ENCODE measurements at places on chromosomes 12 and 14.

DNA sequence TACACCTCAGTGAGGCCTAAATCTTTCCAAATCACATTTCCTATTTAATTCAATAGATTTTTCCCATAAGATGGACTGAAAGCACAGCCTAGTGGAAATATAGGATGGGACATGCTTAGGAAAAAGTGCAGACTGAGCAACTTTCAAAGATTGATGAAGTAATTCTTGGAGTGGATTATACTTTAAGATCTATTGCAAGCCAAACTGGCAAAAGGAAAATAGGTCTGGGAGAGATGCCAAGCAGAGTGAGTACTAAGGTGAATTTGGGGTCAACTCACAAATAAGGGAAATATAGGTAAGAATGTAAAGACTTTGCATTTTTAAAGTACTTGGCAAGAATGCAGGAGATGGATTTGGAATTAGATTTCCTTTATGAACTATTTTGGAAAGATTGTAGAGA lies 170.2 kb upstream of the FOXG1 start:
- no peak for DNase-seq

DNA sequence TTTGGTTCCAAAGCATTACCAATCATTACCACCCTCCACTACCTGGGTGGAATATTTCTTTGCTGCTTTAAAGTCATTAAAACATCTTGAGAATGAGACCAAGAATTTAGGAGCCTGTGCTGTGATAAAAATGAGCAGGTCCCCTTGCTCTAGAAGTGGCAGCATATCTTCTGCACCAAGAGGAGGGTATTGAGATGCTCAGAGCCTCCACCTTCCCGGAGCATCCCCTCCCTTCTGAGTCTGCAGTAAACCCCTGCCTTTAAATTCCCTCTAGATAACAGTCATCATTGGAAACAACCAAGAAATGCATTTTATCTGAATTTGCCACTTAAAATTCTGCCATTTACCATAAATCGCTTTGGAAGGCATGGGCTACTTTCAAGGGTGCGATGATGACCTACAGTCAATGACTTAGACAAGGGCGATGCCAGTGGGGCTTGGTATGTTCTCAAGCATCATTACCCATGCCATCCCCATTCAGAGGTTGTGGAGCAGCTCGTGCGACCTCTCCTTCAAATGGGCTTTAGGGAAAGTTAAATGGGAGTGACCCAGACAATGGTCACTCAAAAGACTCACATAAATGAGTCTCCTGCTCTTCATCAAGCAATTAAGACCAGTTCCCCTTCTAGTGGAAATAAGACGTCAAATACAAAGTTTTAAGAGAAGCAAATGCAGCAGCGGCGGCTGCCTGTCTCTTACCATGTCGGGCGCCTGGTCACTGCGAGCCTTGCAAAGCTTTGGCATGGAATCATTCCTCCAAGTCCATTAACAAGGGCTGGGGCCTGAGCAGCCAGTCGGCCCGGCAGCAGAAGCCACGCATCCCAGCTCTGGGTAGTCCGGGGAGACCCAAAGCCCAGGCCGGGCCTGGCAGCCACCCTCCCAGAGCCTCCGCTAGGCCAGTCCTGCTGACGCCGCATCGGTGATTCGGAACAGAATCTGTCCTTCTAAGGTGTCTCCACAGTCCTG lies 334.5 kb downstream of the TMEM121 start:
- no peak for DNase-seq

DNA sequence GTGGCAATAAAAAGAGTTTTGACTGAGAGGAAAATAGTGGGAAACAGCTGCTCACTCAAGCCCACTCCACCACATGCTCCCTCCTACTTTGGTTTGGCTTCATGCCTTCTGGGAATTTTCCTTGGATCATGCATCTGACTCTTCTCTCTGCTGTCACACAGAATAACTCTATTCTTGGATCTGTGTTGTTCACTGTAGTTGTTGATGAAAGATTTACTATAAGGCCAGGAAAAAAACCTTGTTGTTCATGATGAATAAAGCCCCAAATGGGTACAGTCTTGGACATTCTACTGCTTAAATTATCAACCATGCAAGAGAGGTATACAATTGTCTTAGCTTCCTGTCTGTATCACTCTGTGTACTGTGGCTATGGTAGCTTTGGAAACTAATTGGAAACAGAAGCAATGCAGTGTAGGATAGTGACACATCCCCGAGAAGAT lies 70.5 kb downstream of the TMX1 start:
- no peak for DNase-seq

DNA sequence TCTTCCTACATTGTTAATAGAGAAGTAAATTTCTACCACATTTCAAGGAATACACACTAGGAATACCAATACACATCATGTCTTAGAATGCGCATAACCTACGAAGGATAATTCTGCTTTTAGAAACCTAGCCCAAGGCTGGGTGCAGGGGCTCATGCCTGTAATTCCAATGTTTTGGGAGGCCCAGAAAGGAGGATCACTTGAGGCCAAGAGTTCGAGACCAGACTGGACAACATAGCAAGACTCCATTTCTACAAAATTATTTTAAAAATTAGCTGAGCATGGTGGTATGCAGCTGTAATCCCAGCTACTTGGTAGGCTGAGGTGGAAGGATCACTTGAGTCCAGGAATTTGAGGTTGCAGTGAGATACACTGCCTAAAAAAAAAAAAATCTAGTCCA lies 206.9 kb downstream of the SOX5 start:
- DNase-seq = no peak

- DNase-seq = no peak
Measured at GRCh38 chr14:62722406-62722805, 322.9 kb downstream of the KCNH5 start.
